ENCODE measurements at places on chromosomes 13 and 19. TPM values are rescaled to one million over a fixed set of nuclear protein-coding genes. Genes with fewer than 3 reads are reported as not detected.

The CACNG6 gene
- total RNA-seq: not detected

The EBI3 gene
- 54.4 TPM for total RNA-seq

The PSG2 gene
- not detected for total RNA-seq

The FGF22 gene
- total RNA-seq: not detected

The FOXA3 gene
- not detected for total RNA-seq

The ACP7 gene
- not detected for total RNA-seq

DNA sequence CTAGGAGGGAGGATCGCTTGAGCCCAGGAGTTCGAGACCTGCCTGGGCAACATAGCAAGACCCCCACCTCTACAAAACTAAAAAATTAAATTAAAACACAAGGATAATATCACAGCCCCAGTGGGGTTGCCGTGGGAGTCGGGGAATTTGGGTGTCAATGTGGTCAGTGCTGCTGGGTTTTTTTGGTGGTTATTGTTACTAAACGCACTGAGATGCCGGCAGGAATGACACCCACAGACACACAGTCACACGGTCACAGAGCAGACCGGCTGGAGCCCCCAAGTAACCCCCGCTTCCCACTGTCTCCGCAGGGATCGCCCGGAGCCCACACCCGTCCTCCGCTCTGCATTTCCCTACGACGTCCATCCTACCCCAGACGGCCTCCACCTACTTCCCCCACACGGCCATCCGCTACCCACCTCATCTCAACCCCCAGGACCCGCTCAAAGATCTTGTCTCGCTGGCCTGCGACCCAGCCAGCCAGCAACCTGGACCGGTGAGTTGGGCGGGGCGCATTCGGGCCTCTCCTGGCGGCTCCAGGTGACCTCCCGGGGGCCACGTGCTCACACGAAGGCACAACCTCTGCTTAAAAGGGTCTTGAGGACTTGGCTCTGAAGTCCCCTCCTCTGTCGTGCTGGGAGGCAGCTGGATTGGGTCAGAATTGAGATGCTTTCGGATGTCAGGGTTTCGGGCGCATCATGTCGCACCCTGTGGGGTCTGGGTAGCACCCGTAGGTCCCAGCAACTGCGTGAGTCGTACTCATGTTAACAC lies 28.0 kb downstream of the SMIM24 start:
- DNase-seq: no peak

GRCh38 chr13:27339299-27339698 lies 68.7 kb downstream of the RASL11A start:
- no peak for DNase-seq

- DNase-seq: no peak
These were observed 4.3 kb upstream of the ZNF610 start for GRCh38 chr19:52331757-52332156.

- no peak for DNase-seq
These were observed 157.0 kb downstream of the KDM4B start for GRCh38 chr19:5125797-5126497.

- DNase-seq: no peak
These were observed 267.3 kb downstream of the DLEU7 start for GRCh38 chr13:50576156-50576555.

DNA sequence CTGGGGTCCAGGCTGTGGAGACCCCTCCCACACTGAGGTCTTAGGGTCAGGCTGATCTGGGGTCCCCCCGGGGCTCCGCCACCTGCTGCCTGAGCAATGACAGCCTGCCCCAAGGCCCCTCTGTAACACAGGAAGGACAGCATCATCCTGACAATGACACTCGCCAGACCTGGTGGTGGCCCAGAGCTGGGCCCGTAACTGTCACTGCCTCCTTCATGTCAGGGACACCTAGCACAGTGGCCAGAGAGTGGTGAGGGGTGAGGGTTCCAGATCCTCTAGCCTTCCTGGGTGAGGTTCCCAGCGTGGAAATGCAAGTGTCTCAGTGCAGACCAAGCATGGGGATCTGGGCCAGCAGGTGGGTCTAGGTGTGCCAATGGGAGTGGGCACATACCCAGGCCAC lies 27.8 kb downstream of the OPA3 start:
- DNase-seq: no peak

GRCh38 chr19:3243819-3244700 lies 19.6 kb downstream of the CELF5 start:
- DNase-seq: no peak

DNA sequence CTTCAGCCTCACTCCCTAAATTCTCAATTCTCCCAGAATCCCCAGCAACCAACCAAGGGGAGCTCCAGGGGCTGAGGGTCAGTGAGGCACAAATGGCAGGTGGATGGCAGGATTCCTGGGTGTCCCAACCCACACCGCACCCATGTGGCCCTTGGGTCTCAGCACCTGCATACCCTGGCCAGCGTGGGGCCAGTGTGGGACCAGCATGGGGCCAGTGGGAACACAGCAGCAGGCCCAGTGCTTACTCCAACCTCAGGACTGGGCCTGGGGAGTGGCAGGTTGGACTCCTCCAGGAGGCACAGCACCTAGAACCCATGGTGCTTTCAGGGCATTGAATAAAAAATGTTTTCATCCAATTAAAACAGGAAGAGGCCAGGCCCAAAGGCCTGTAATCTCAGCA lies 202.0 kb downstream of the TSHZ3 start:
- no peak for DNase-seq

DNA sequence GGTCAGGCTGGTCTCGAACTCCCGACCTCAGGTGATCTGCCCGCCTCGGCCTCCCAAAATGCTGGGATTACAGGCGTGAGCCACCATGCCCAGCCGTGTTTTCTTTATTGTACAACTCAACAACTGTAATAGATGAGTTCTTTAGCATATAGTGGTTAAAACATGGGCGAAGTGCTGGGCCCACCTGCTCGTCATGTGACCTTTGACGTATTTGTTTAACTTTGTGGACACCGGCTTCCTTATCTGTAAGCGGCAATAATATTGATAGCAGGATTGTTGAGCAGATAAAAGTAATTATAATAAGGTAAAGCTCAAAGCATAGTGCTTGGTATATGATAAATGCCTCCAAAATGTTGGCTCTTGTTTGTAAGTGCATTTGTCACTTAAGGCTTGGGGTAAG lies 460.3 kb downstream of the KLF12 start:
- no peak for DNase-seq

GRCh38 chr13:26548205-26548765 lies 9.2 kb upstream of the WASF3 start:
- no peak for DNase-seq

DNA sequence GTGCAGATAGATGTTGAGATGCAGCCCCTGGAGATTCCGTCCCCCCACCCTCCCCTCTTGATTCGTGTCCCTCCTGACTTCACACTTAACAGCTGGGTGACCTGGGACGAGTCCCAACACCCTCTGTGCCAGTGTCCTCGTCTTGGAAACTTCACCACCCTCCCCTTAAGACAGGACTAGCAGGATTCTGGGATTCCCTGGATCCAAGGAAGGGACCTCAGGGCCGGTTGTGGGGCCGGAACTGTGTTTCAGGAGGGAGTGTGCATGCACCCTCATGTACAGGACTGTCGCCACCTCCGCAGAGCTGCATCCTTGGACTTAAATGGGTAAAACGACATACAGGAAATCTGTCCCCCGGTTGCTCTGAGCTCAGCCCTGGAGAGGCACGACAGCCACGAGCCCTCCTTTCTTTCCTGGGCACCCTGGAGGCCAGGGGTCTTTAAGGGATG lies 990 bp downstream of the MYO9B start:
- DNase-seq: peak; percentile 83

DNA sequence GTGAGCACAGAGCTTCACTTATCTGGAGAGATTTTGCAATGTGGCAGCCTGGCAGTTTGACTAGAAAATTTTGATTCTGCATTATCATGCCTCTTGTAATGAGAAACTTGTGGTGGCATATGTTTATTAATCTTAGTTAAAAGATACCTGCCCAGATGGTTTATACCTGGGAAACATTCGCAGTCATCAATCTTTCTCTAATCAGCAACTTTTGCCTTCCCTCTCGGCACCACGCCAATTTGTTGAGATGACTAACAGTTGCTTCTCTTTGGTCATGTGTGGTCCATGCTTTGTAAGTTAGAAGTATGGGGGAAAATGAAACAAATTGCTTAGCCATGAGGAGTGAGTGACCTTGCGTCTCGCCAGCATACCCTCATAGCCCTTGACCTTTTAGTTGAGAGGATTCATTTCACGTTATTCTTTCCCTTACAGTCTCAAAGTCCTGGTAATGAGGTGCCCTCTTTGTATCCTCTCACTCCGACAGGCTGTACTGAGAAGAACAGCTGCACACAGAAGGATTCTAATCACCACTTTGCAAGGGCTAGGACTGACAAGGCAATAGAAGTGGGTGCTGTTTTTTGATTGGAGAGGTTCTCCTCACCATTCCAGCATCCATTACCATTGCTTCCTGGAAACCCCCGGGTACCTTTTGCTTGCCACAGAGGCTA lies 201.4 kb downstream of the OXGR1 start:
- no peak for DNase-seq

DNA sequence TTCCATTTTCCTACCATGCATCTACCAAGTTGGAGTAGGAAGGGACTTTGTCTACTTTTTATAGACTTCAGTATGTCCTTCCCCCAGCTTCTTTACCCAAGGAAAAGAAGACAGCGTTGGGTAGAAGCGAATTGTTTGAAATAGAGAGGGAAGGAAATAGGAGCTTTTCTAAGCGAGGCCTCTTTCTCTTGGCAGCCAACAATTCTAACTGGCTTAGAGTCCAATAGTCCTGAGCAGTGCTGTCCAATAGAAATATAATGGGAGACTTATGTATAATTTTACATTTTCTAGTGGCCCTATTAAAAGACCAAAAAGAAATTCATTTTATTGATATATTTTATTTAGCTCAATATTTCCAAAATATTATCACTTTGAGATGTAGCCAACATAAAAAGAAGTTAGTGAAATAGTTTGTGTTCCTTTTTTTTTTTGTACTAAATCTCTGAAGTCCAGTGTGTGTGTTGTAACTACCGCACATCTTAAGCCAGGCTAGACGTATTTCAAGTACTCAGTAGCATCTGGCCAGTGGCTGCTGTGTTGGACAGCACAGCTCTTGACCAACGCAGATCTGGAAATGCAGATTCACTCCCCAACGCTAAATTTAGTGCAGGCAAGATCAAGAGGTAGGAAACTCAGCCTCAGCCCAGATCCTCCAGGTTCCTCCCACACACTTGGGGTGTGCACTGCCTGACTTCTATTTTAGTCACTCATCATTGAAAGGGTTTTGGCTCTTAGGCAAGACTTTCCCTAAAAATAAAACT lies 179.2 kb downstream of the SHISA2 start:
- DNase-seq: no peak

DNA sequence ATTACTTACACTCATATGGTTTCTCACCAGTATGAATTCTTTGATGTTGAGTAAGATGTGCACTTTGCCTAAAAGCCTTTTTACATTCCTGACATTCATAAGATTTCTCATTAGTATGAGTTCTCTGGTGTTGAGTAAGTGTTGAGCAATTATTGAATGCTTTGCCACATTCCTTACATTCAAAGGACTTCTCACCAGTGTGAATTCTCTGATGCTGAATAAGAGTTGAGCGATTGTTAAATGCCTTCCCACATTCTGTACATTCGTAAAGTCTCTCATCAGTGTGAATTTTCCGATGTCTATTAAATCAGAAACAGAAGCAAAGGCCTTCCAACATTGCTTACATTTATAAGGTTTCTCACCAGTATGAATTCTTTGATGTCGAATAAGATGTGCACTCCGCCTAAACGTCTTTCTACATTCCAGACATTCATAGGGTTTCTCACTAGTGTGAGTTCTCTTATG lies 14.2 kb upstream of the ZFP30 start:
- DNase-seq: no peak

DNA sequence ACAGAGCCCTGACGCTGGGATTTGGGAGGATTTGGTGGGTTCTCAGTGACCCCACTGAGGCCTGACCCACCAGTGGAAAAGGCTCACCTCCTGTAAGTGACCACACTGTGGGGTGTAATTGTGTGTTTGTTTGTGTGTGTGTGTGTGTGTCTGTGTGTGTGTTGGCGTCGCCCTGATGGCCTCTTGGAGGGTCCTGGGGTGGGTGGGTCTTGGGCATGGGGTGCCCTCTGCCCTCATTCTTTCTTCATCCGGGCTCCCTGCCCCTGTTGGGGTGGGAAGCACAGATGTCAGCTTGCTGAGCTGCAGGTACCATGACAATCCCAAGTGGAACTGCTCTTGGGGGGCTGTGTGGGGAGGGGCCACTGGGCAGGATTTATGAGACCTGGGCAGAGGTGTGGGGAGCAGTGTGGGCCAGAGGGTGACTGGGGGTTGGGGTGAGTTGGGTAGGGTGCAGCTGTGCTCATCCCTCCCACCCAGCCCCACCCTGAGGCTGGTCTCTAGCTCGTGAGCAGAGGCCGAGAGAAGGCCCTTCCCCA lies 22.8 kb downstream of the WTIP start:
- no peak for DNase-seq

- no peak for DNase-seq
These were observed 3.1 kb downstream of the SLC17A7 start for GRCh38 chr19:49438261-49438660.

DNA sequence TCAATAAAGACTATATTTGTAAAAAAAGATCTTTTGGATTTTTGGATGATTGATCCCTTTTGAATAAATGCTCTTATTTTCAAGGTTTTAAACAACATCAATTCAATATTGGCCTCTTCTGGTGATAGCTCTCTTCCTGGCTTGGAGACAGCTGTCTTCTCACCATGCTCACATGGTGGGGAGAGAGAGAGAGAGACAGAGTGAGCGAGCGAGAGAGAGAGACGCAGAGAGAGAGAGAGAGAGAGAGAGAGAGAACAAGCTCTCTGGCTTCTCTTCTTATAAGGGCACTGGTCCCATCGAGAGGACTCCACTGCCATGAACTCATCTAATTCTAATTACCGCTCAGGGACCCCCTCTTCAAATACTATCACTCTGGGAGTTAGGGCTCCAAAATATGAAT lies 32.1 kb upstream of the FARP1 start:
- DNase-seq: no peak

DNA sequence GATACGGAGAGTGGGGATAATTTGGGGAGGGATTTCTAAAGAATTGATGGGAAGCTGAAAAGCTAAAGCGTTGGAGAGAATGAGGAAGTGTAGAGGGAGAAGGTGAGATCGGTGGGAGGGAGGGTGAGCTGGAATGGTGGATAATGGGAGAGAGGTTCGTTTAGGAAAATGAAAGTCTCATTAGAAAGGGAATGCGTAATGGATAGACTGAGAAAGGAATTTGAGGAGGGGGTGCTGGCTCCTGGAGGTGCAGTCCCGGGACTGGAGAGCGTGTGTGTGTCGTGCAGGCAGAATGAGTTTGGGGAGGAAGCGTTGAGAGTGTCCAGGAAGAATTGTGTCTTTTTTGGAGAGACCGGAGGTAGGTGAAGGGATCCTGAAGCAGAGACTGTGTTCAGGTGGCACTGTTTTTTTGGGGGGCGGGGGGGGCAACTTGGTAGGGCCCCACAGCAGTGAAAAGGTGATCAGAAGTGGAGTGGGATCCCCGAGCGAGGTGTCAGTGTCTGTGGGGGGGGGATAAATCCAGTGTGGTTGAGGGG lies 1.4 kb downstream of the ACTN4 start:
- no peak for DNase-seq

DNA sequence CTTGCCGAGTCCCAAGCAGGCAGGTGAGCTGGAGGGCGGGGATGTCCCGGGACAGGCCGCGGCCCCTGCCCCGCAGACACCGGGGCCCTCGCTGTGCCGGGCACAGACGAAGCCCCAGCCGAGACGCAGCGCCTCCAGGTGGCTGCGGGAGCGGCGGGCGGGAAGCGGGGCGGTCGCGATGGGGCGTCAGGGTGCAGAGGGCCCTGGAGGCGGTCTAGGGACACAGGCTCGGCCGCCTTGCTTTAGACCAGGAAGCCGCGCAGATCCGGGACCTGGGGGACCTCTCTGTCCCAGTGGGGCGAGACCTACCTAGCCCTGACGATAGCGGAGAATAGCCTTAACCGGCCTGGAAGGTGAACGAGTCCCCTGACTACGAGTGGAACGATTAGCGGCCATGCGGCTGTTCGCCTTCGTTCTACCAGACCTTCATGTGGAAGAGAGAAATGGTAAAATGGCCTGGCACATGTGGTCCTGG lies 4.2 kb upstream of the ZNF564 start:
- DNase-seq: peak; percentile 77

Data from spleen (tissue), 13 donors.